HT1080 (cell line): ENCODE measurements at places on chromosomes 5 and 9. TPM values are rescaled to one million over a fixed set of nuclear protein-coding genes. Genes with fewer than 3 reads are reported as not detected.

Gene PCDHA5
- total RNA-seq: not detected in 2 replicates

- DNase-seq: no peak
Observed at GRCh38 chr5:68838157-68838718, 255.6 kb upstream of the SLC30A5 start.

Gene NEUROG1
- not detected in 2 replicates for total RNA-seq

- no peak for DNase-seq
Observed at GRCh38 chr5:64947801-64948200, 179.1 kb downstream of the CWC27 start.

DNA sequence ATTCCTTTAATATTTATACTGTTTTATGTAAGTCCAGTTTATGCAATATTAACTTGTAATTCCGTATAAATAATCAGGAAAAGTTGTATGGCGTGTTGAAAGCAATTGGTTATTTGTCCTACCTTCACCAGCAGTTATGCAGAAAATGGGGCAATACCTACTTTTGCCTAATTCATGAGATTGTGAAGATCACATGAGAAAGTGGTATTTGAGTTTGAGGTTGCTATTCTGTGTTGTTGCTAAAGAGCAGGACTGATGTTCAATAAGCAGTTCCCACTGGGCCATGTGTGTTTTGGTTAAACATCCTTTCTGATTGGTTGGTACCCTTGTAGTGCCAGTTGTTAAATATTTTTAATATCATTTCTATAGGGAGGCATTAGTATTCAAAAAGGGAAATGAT lies 3.2 kb downstream of the TGFBR1 start:
- DNase-seq: no peak

Gene FAM78A
- 1.3 and 2.4 TPM in 2 replicates for total RNA-seq

GRCh38 chr5:73902327-73903051 lies 276.5 kb downstream of the ARHGEF28 start:
- DNase-seq: peak; percentile 36

Gene RPL37
- 2,054 and 2,634 TPM in 2 replicates for total RNA-seq

GRCh38 chr5:93415819-93416218 lies 165.2 kb downstream of the NR2F1-AS1 start:
- no peak for DNase-seq

Gene CAVIN4
- total RNA-seq: 0.45 and 0.80 TPM in 2 replicates

DNA sequence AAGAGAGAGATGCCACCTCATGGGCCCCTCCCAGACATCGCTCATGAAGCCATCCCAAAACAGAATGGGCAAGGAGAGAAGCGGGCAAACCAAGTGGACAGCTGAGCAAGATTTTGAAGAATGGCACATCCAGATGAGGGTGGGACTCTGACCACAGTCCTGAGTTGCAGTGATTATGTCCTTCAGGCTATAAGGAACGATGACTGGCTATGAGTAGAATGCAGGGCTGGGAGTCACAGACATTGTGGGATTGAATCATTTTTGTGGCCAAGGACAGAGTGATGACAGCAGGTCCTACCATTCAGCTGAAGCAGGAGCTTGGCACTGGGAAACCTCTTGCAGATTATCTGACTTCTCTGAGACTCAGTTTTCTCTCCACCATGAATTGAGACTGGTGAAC lies 245.7 kb upstream of the SLC30A5 start:
- peak; percentile 15 for DNase-seq

- peak; percentile 16 for DNase-seq
Observed at GRCh38 chr5:96468956-96469355, 35.9 kb upstream of the PCSK1 start.

DNA sequence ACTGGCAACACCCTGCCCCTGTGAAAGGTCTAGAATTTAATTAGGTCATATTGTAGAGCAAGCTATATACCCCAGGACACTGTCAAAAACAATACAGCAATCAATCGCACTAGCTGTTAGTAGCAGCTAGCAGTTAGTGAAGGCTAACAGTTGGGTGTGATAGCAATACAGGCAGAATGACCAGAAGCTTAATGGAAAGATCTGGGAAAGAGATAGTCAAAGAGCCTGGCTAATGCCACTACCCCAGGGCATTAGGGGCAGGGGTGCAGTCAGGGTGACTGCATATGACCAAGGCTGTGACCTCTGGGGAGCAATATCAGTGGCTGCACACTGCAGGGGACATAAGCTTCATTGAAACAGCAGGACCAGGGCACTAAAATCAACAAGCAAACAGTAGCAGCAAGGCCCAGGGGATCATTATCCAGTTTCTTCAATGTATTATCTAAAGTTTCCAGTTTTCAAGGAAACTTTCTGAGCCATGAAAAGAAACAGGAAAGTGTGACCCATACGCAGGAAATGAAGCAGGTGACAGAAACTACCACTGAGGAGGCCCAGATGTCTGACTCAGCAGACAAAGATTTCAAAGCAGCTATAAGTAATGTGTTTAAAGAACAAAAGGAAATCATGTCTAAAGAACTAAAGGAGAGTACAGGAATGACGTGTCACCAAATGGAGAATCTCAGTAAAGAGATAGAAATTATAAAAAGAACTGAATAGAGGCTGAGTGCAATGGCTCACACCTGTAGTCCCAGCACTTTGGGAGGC lies 82.4 kb downstream of the ZNF354C start:
- DNase-seq: peak; percentile 32

Gene ANKRD31
- total RNA-seq: 0.08 and 0.13 TPM in 2 replicates

DNA sequence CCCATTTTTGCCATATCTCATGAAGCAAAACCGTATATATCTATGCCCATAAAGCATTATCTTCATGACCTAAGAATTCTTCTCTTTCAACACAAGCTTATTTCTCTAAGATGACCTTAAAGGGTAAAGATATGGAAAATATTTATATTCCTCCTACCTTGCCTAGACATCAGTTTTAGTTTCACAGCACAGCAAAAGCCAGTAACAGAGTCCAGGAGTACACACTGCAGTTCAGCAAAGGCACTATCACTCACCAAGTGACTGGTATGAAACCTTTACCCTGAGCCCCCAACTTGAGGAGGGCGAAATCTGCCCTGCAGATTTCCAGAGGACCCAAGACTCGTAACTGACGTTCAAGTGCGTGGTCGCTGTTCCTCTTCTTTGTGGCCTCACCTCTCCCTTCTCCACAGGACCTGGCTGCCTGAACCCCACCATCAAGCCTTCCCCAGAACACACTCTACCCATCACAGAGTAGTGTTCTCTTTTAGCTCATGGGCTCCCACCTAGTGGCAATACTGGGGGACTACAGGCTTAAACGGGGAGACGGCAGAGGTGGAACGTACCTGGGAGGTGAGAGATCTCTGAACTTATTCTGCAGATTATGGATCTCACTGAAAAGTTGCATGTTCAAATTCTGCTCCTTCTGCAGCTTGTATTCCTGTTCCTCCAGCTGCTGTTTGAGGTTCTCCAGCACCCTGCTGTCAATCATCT lies 141.0 kb downstream of the CDK5RAP2 start:
- peak; percentile 2 for DNase-seq

GRCh38 chr5:141477815-141478214 lies 2.0 kb downstream of the PCDHGC3 start:
- DNase-seq: no peak

GRCh38 chr5:147234825-147235635 lies at the start of gene STK32A:
STK32A (plus strand) TSS chr5:147235026; CDS start chr5:147239635, 4,609 bp downstream.
- DNase-seq: peak; percentile 55

GRCh38 chr9:135320331-135320730 lies 159.3 kb upstream of the PPP1R26 start:
- no peak for DNase-seq

GRCh38 chr5:169856571-169856970 lies 123.7 kb downstream of the INSYN2B start:
- peak; percentile 81 for DNase-seq

DNA sequence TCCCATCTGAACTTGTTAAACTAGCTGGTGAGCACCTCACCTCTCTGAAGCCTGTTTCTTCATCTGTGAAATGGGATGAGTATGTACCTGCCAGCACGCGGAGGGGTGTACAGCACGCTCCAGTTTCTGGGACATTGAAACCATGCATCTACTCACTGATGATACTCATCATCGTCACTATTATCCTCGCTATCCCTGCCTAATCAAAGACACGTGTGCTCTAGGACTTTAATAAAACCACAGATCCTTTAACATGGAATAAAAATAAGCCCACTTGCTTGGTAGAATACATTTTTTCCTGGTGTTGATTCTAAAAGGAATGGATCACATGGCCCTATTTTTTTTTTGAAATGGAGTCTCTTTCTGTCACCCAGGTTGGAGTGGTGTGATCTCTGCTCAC lies 37.3 kb upstream of the POMT1 start:
- no peak for DNase-seq

DNA sequence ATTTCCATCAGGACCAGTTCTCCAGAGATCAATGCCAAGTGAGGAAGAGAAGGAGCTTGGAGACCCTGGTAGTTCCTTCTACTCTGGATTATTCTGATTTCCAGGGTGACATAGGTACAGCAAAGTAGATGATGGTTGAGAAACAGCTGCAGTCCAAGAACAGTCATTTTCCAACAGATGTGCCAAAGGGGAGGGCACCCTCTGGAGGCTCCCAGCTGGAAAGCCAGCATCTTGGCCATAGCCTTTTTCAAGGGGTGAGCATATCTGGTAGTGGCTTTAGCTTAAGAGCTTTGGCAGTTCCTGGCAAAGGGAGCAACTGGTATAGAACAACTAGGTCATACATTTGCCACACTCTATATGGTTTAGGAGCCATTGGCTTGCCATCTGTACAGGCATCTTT lies 492.7 kb downstream of the RASEF start:
- no peak for DNase-seq

DNA sequence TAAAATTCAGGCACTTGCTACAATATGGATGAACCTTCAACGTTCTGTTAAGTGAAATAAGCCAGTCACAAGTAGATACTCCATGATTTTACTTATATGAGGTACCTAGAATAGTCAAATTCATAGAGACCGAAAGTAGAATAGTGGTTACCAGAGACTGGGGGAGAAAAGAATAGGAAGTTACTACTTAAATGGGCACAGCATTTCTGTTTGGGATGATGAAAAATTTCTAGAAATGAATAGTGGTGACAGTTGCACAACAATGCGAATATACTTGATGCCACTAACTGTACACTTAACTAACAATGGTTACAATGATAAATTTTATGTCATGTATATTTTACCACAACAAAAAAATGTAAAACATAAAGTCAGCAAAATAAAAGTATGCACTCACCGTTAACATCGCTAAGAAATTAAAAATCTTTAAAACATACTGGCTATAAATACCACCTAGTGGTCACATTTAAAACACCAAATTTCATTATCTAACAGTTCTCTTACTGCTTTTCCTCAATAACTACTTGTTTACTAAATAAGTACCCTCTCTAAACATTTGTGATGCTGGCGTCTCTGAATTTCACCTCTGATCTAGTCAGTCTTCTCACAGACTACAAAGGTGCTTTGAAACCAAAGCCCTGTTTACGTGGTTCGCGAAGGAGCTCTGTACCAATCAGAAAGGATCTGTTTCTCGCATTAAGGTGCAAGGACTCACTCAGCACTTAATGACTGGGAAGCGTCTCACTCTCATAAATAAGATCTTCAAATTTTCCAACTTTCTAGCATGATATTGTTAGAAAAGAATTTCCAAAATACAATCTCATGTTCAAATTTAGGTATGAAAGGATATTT lies 22.7 kb downstream of the KIF3A start:
- DNase-seq: peak; percentile 10

DNA sequence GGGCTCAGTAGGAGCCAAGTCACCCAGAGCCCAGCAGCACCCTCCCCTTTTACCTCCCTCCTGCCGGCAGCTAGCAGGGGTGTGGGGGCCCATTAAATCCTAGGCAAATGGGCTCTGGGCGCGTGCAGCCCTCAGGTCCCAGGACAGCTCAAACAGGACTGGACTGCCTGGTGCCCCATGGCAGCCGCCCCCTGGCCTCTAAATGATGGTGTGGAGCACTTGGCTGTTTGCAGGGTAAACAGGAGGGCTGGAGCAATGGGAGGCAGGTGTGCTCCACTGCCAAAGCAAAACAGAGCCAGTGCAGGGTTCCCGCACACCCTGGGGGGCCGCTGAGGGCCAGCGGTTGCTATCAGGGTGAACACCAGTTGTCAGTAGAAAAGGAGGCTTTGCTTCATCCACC lies 55.9 kb upstream of the C5orf58 start:
- no peak for DNase-seq

DNA sequence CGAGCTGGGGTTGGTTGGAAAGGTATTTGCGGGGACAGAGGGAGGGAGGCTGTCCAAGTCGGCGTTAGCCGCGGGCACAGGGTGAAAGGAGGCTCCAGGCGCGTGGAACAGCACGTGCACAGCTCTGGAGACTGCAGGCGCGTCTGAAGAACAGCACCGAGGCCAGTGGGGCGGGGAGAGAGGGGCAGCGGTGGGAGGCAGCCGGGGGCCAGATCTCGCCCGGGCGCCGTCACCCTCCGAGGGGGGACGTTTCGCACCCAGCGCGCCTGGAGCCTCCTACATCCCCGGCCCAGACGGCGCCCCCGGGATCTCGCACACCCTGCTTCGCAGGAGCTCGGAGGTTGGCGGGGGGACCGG lies 79.6 kb downstream of the NTNG2 start:
- DNase-seq: no peak

GRCh38 chr9:95966306-95966705 lies 90.8 kb downstream of the ERCC6L2 start:
- no peak for DNase-seq

- DNase-seq: no peak
Observed at GRCh38 chr5:173463207-173463606, 135.0 kb upstream of the STC2 start.

DNA sequence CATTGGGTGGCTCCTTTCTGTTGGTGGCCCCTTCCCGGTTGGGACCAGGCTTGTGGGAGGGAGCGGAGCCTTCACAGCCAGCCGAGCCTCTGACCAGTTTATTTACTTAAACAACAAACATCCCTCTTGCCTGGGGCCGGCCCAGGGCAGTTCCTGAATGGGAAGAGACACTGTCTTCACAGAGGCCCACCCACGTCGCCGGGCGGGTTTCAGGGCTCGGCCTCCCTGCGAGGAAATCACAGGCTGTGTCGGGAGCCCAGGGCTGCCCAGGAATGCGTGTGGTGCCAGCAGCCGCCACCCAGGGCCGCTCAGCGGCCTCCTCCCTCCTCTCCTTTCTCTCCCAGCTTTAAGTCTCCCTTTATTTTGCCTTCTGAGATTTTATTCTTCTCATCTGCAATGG lies 132.5 kb downstream of the HSD17B3 start:
- no peak for DNase-seq

GRCh38 chr9:103364753-103365152 lies 369.6 kb downstream of the CYLC2 start:
- peak; percentile 93 for DNase-seq

Gene PRPF4
- total RNA-seq: 98.4 and 101 TPM in 2 replicates

- DNase-seq: peak; percentile 49
Observed at GRCh38 chr9:70639853-70640814, 225.7 kb upstream of the KLF9 start.

- no peak for DNase-seq
Observed at GRCh38 chr9:136656795-136657611, 5.7 kb upstream of the EGFL7 start.

GRCh38 chr9:2377117-2377516 lies 244.5 kb upstream of the VLDLR start:
- DNase-seq: no peak

DNA sequence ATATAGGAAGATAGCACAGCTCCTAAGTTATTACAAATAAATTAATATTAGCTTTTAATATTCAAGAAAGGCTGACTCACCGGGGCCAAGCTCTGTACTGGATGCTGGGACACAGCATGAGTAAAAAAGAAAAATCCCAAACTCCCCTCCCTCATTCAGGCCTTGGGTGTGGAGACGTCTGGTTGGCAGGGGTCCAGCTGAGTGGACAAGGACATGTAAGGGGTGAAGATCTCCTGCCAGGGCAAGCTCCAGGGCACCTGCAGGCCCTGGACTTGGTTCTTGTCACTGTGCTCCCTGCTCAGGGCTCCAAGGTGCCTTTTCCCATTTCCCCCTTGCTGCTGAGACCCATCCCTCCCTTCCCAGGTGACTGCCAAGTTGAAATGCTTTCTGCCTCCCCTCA lies 388.5 kb downstream of the ENC1 start:
- DNase-seq: no peak

GRCh38 chr5:77958642-77959330 lies 182.6 kb upstream of the TBCA start:
- DNase-seq: no peak

Gene NUTM2F
- total RNA-seq: not detected in 2 replicates
